ENCODE measurements at places on chromosomes 3 and 15. TPM values are rescaled to one million over a fixed set of nuclear protein-coding genes. Genes with fewer than 3 reads are reported as not detected.

ZNF660 gene
- polyA plus RNA-seq = 0.28 TPM

DNA sequence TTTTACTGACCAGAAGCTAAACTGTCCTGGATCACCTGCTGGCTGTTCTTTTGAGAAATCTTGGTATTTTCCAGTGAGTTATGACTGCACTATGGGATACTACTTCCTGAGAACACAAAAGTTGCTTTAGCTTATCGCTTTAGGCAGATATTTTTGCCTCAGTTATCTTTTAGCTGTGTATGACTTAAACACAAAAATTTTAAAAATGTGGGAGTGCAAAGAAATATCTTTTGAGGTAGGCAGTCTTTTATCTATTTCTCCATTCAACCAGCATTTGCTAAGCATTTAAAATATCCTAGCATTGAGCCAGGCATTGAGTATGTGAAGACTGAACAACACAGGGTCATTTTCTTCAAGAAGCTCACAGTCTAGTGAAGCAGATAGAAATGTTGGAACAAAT lies 981.9 kb downstream of the FHIT start:
- H3K27me3 ChIP-seq = no peaks in the 10 kb centered on the region
- peaks cover 3% of the 10 kb centered on the region for H3K36me3 ChIP-seq
- no peak overlapping the region for H3K27ac ChIP-seq
- DNase-seq = no peak
- no peak overlapping the region for H3K4me3 ChIP-seq
- H3K4me1 ChIP-seq = peaks cover 2% of the 10 kb centered on the region

GRCh38 chr3:107975529-107976201 lies 115.2 kb downstream of the CD47 start:
- H3K4me3 ChIP-seq = peak overlapping the region; percentile 71
- no peak for DNase-seq
- peak overlapping the region; percentile 78 for H3K27ac ChIP-seq
- no peaks in the 10 kb centered on the region for H3K27me3 ChIP-seq

DNA sequence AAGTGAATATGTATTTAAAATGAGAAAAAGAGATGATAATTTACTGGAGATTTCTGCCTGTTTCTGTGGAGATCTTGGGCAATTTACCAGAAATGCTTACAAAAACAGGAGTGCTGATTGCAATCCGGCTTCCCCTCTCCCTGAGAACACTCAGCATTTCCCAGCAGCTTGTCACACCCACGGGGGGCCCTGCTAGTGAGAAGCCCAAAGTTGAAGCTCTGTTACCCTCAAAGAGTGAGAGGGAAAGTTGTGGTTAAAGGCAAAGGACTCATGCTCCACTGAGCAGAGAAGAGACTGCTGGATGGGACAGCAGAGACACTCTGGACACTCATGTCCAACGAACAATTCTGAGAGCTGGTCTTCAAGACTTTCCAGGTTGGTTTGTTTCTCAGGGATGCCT lies 2.9 kb downstream of the MCTP2 start:
- H3K4me3 ChIP-seq = no peak overlapping the region
- no peak for DNase-seq
- peaks cover 60% of the 10 kb centered on the region for H3K4me1 ChIP-seq

POPDC2 gene
- 2.6 TPM for polyA plus RNA-seq

TRH gene
- not detected for polyA plus RNA-seq

GRCh38 chr3:125357032-125357658 lies 18.0 kb downstream of the ZNF148 start:
- H3K36me3 ChIP-seq = no peaks in the 10 kb centered on the region
- peak; percentile 72 for DNase-seq
- peaks cover 38% of the 10 kb centered on the region for H3K4me1 ChIP-seq
- H3K4me3 ChIP-seq = peak overlapping the region; percentile 94
- no peaks in the 10 kb centered on the region for H3K27me3 ChIP-seq

GRCh38 chr3:42799376-42799775 lies 4.9 kb downstream of the HIGD1A start:
- H3K4me1 ChIP-seq = peaks cover 51% of the 10 kb centered on the region
- no peak overlapping the region for H3K27ac ChIP-seq
- no peaks in the 10 kb centered on the region for H3K27me3 ChIP-seq
- no peak overlapping the region for H3K4me3 ChIP-seq
- no peak for DNase-seq

DNA sequence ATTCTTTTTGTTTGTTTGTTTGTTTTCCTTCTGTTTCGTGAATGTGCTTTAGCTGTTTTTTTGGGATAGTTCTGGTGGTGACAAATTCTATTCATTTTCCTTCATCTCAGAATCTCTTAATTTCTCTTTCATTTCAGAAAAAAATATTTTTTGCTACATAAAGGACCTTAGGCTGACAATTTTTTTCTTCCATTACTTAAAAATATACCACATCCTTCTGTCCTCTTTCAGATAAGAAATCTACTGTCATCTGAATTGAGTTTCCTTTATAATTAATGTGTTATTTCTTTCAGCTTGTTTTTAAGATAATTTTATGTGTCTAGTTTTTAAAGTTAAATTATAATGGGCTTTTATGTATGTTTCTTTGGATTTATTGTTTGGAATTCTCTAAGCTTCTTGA lies 47.6 kb downstream of the IL16 start:
- no peak for DNase-seq
- H3K27me3 ChIP-seq = no peaks in the 10 kb centered on the region
- H3K36me3 ChIP-seq = peaks cover 20% of the 10 kb centered on the region
- no peak overlapping the region for H3K4me3 ChIP-seq
- H3K27ac ChIP-seq = no peak overlapping the region
- H3K4me1 ChIP-seq = no peaks in the 10 kb centered on the region

DNA sequence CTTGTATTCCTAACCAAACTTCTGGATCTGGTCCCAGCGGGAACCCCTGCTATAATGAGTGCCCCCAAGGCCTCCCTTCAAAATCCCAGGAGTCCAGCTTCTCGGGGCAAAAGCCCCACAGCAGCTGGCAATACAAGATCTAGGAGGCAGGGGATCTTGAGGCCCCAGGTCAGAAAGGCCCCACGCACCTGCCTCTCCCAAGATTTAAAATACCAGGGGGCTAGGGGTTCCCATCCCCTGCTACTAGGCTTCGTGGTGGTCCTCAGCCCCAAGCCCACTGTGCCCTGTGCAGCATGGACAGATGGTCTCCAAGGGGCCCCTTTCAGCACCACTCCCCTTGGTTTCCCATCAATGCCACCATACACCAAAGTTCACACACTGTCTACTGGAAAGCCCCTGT lies 15.8 kb upstream of the CYP11A1 start:
- H3K4me1 ChIP-seq = peaks cover 30% of the 10 kb centered on the region
- no peak for DNase-seq
- H3K4me3 ChIP-seq = no peak overlapping the region
- H3K27me3 ChIP-seq = no peaks in the 10 kb centered on the region

- no peak overlapping the region for H3K4me3 ChIP-seq
- H3K36me3 ChIP-seq = no peaks in the 10 kb centered on the region
- H3K27me3 ChIP-seq = peaks cover 7% of the 10 kb centered on the region
- H3K27ac ChIP-seq = no peak overlapping the region
- DNase-seq = no peak
Measured at GRCh38 chr3:11919390-11919789, 72.7 kb upstream of the TAMM41 start.

NDN gene
- 1.4 TPM for polyA plus RNA-seq

- H3K36me3 ChIP-seq = no peaks in the 10 kb centered on the region
- H3K4me1 ChIP-seq = no peaks in the 10 kb centered on the region
- no peak overlapping the region for H3K4me3 ChIP-seq
- no peaks in the 10 kb centered on the region for H3K27me3 ChIP-seq
- no peak for DNase-seq
- H3K27ac ChIP-seq = no peak overlapping the region
Measured at GRCh38 chr3:113132571-113132996, 78.8 kb upstream of the BOC start.

GRCh38 chr15:90930861-90931574 lies 1.3 kb downstream of the HDDC3 start:
- H3K27ac ChIP-seq = peak overlapping the region; percentile 99
- H3K36me3 ChIP-seq = no peaks in the 10 kb centered on the region
- peaks cover 46% of the 10 kb centered on the region for H3K4me1 ChIP-seq
- no peaks in the 10 kb centered on the region for H3K27me3 ChIP-seq

DNA sequence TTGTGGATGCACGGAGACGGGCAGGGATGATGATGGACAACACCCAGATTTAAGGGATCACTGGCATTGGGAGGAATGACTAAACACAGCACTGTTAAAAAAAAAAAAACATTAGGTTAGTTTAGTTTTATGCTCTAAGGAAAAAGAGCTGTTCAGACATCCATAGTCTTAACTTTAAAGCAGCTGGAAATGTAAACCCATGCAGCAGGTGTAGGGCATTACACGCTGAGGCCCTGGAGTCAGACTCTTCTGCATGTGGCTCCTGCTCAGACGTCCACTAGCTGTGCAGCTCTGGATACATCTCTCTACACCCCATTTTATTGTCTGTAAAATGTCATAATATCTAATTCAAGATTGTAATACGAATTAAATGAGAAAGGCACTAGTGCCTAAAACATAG lies 191.8 kb upstream of the RASGRP1 start:
- no peak overlapping the region for H3K27ac ChIP-seq
- peaks cover 35% of the 10 kb centered on the region for H3K27me3 ChIP-seq
- DNase-seq = no peak

DNA sequence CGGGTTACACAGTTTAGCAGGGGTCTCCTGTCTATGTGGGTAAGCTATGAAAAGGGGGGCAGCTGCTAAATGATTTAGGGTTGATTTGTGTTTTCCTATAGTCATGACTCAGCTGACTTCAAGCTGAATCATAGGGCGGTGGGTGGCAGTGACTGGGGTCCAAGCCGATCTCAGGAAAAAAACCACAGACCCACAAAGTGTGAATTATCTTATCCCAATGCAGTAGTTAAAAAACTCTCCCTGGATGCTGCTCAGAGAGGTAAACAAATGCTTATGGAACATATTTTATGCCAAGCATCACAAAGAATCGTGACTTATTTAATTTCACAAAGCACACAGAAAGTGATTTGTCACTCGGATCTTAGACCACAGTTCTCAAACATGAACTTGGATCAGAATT lies 18.4 kb upstream of the TOPAZ1 start:
- no peaks in the 10 kb centered on the region for H3K36me3 ChIP-seq
- no peak for DNase-seq
- H3K27ac ChIP-seq = no peak overlapping the region
- H3K4me3 ChIP-seq = no peak overlapping the region
- peaks cover 5% of the 10 kb centered on the region for H3K4me1 ChIP-seq

- H3K27ac ChIP-seq = no peak overlapping the region
- no peak overlapping the region for H3K4me3 ChIP-seq
- H3K27me3 ChIP-seq = peaks cover 8% of the 10 kb centered on the region
- H3K4me1 ChIP-seq = peaks cover 23% of the 10 kb centered on the region
Measured at GRCh38 chr3:151871639-151872468, 1.6 kb upstream of the SUCNR1 start.

- H3K27ac ChIP-seq = no peak overlapping the region
- no peak for DNase-seq
- H3K4me3 ChIP-seq = no peak overlapping the region
- H3K27me3 ChIP-seq = no peaks in the 10 kb centered on the region
- peaks cover 5% of the 10 kb centered on the region for H3K36me3 ChIP-seq
- no peaks in the 10 kb centered on the region for H3K4me1 ChIP-seq
Measured at GRCh38 chr3:176867681-176868663, 329.3 kb downstream of the TBL1XR1 start.

GRCh38 chr3:127061641-127062040 lies 78.7 kb downstream of the PLXNA1 start:
- no peak overlapping the region for H3K27ac ChIP-seq
- peaks cover 15% of the 10 kb centered on the region for H3K27me3 ChIP-seq
- no peak overlapping the region for H3K4me3 ChIP-seq

- no peak for DNase-seq
- H3K4me3 ChIP-seq = no peak overlapping the region
- no peaks in the 10 kb centered on the region for H3K27me3 ChIP-seq
- no peaks in the 10 kb centered on the region for H3K4me1 ChIP-seq
- H3K36me3 ChIP-seq = no peaks in the 10 kb centered on the region
Measured at GRCh38 chr3:175426805-175427204, 567.7 kb downstream of the NAALADL2 start.

DNA sequence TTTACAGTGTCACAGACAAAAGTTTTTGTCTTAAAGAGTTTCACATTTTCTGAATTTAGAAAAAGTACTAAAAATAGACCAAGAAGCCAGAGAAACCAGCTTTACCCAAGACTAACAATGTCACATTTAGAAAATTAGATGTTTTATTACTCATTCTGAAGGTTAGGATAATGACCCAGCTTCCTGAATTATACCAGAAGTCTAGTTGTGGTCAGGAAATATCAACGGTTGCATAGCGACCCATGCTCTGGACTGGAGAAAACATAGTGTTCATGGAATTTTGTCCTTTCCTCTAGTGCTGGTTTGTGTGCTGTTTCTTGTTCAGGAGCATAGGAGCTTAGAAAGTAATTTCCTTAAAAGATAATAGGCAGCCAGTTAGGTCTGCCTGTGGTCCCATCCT lies 59.0 kb downstream of the DPPA2 start:
- no peaks in the 10 kb centered on the region for H3K36me3 ChIP-seq
- no peak for DNase-seq
- H3K27ac ChIP-seq = no peak overlapping the region
- H3K4me3 ChIP-seq = no peak overlapping the region
- no peaks in the 10 kb centered on the region for H3K4me1 ChIP-seq

GRCh38 chr15:98146031-98146820 lies 185.7 kb downstream of the ARRDC4 start:
- H3K4me3 ChIP-seq = no peak overlapping the region
- no peak overlapping the region for H3K27ac ChIP-seq
- H3K36me3 ChIP-seq = no peaks in the 10 kb centered on the region
- H3K4me1 ChIP-seq = no peaks in the 10 kb centered on the region
- H3K27me3 ChIP-seq = no peaks in the 10 kb centered on the region
